ENCODE measurements at places on chromosomes 16 and 17. TPM values are rescaled to one million over a fixed set of nuclear protein-coding genes. Genes with fewer than 3 reads are reported as not detected.

Gene AATK
- 9.8 TPM for total RNA-seq

Gene PTGES3L
- 39.0 TPM for total RNA-seq

Gene PMM2
- 9.8 TPM for total RNA-seq

Gene MEFV
- total RNA-seq, result 0.39 TPM

Gene CSH1
- not detected for total RNA-seq

Gene TVP23B
- 27.3 TPM for total RNA-seq

Gene PPP1R27
- total RNA-seq, result not detected
